Progenitor cell of endocrine pancreas (in vitro differentiated cells): ENCODE measurements at places on chromosomes 1 and 21.

DNA sequence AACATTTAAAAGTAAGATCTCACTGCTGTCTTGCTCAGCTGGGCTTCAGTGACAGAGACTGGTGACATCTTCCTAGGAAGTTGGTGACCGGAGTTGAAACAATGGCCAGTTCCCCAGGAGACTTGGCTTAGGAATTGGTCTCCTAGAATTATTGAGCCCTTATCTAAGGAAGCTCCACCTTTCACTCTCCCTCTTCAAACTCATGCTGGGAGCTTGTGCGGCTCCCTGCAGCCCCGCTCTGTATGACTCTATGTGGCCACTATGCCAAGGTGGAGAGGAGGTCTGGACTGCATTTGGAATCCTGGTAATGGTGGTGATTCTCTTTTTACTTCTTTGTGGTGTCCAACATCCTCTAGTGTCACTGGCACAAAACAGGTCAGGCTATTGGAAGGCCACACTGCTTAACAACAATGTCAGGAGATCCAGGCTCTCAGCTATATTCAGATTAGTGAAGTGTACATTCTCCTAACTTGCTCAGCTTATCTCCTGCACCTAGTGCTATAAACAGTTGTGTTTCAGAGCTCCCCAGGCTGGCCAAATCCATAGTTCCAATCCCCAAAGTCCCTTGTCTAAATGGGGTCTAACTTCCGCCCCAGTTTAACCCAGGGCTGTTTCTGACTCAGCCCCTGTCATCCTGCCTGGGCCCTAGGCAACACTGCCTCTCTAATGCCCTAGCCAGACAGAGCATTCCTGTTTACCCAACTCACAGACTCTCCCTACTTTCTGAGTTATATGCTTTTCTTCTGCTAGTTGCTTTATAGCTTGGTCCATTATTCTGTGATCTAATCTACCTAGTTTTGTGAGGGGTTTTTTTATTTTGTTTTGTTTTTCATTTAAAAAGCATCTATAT is 18.3 kb downstream of the ATP2B4 start:
- H3K27ac ChIP-seq = no peak overlapping the region
- peaks cover 20% of the 10 kb centered on the region for H3K4me1 ChIP-seq
- H3K36me3 ChIP-seq = peaks cover 2% of the 10 kb centered on the region
- no peak for DNase-seq

- no peak overlapping the region for H3K27ac ChIP-seq
- no peaks in the 10 kb centered on the region for H3K27me3 ChIP-seq
- no peak overlapping the region for H3K4me3 ChIP-seq
Observed at GRCh38 chr21:31455506-31455905, 111.4 kb upstream of the TIAM1 start.

- no peaks in the 10 kb centered on the region for H3K4me1 ChIP-seq
- H3K36me3 ChIP-seq = peaks cover 29% of the 10 kb centered on the region
- H3K4me3 ChIP-seq = no peak overlapping the region
- H3K27ac ChIP-seq = no peak overlapping the region
- no peaks in the 10 kb centered on the region for H3K27me3 ChIP-seq
Observed at GRCh38 chr1:201139306-201139705, 12.3 kb upstream of the ASCL5 start.

DNA sequence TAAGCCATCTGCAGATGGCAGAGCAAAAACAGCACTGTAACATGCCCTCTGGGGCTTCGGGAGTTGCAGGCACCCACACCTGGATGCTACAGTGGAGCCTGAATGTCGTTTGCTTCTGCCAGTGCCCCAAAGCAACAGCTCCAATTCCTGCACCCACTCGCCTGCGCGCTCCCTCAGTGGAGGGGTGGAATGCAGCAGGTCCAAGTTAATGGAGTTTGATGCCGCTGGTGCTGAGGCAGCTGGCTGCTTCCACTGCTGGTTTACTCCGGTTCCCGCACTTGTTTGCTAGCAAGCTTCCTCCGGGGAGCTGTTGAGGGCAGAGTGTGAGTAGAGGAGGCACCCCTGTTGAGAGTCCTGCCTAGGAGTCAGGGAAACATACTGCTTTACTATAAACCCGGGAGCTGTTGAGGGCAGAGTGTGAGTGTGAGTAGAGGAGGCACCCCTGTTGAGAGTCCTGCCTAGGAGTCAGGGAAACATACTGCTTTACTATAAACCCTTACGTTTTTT is 584.0 kb upstream of the TMPRSS15 start:
- H3K4me1 ChIP-seq = no peaks in the 10 kb centered on the region
- H3K27ac ChIP-seq = no peak overlapping the region
- DNase-seq = no peak
- no peaks in the 10 kb centered on the region for H3K27me3 ChIP-seq

DNA sequence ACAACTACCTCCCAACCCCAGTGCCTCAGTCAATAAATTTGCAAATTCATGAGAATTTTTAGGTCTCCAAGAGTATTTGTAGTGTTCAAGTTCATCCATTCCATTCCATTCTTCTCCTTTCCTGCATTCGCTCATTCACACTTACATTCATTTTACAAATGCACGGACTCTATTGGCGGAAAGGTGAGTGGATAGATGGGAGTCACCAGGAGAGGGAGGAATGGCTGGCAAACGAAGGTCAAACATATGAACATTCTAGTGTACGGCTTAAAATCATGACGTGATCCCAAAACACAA is 2.5 kb downstream of the LORICRIN start:
- DNase-seq = no peak
- no peak overlapping the region for H3K27ac ChIP-seq
- peaks cover 4% of the 10 kb centered on the region for H3K4me1 ChIP-seq
- peaks cover 80% of the 10 kb centered on the region for H3K27me3 ChIP-seq
- H3K4me3 ChIP-seq = peak overlapping the region; percentile 67

- no peaks in the 10 kb centered on the region for H3K27me3 ChIP-seq
- DNase-seq = no peak
- peak overlapping the region; percentile 97 for H3K4me3 ChIP-seq
- H3K36me3 ChIP-seq = no peaks in the 10 kb centered on the region
Observed at GRCh38 chr1:17052641-17053040, 1.2 kb downstream of the SDHB start.

GRCh38 chr1:19374083-19374801 is 62.1 kb downstream of the SLC66A1 start:
- peaks cover 16% of the 10 kb centered on the region for H3K36me3 ChIP-seq
- peak; percentile 30 for DNase-seq
- H3K27ac ChIP-seq = no peak overlapping the region

- H3K4me1 ChIP-seq = no peaks in the 10 kb centered on the region
- no peak overlapping the region for H3K4me3 ChIP-seq
- H3K36me3 ChIP-seq = peaks cover 2% of the 10 kb centered on the region
- H3K27ac ChIP-seq = no peak overlapping the region
- no peaks in the 10 kb centered on the region for H3K27me3 ChIP-seq
Observed at GRCh38 chr21:17709266-17709611, 96.5 kb upstream of the BTG3 start.

- H3K27me3 ChIP-seq = no peaks in the 10 kb centered on the region
- H3K27ac ChIP-seq = no peak overlapping the region
- H3K4me3 ChIP-seq = no peak overlapping the region
- no peaks in the 10 kb centered on the region for H3K4me1 ChIP-seq
- no peak for DNase-seq
Observed at GRCh38 chr1:103516283-103516682, 9.2 kb upstream of the RNPC3 start.

GRCh38 chr1:172140072-172140471 is 280.4 kb upstream of the C1orf105 start:
- H3K4me1 ChIP-seq = peaks cover 26% of the 10 kb centered on the region
- H3K27ac ChIP-seq = no peak overlapping the region
- H3K4me3 ChIP-seq = no peak overlapping the region
- H3K36me3 ChIP-seq = no peaks in the 10 kb centered on the region
- DNase-seq = no peak
- no peaks in the 10 kb centered on the region for H3K27me3 ChIP-seq

DNA sequence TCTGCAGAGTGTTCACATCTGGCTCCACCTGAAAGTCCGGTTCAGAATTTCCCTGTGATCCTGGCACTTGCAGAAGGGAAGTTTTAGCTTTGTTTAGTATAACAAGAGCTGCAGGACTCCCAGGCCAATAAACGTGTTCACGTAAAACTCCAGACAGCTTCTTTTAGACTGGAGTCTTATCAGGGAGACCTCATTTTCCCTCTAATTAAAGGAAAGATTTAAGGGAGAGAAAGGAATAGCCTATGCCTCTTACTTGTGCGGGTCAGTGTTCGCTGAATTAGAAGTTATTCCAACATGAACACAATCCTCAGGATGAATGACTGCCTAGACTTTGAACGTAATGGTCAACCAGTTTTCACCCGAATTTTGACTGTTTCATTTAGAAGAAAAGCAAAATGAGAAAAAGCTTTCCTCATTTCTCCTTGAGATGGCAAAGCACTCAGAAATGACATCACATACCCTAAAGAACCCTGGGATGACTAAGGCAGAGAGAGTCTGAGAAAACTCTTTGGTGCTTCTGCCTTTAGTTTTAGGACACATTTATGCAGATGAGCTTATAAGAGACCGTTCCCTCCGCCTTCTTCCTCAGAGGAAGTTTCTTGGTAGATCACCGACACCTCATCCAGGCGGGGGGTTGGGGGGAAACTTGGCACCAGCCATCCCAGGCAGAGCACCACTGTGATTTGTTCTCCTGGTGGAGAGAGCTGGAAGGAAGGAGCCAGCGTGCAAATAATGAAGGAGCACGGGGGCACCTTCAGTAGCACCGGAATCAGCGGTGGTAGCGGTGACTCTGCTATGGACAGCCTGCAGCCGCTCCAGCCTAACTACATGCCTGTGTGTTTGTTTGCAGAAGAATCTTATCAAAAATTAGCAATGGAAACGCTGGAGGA is 202.1 kb upstream of the SGIP1 start:
- H3K4me3 ChIP-seq = peak overlapping the region; percentile 66
- peaks cover 13% of the 10 kb centered on the region for H3K4me1 ChIP-seq
- DNase-seq = no peak
- peaks cover 54% of the 10 kb centered on the region for H3K27me3 ChIP-seq

GRCh38 chr1:86197206-86197855 is 40.8 kb upstream of the COL24A1 start:
- H3K4me1 ChIP-seq = peaks cover 15% of the 10 kb centered on the region
- no peak overlapping the region for H3K4me3 ChIP-seq
- no peak for DNase-seq

DNA sequence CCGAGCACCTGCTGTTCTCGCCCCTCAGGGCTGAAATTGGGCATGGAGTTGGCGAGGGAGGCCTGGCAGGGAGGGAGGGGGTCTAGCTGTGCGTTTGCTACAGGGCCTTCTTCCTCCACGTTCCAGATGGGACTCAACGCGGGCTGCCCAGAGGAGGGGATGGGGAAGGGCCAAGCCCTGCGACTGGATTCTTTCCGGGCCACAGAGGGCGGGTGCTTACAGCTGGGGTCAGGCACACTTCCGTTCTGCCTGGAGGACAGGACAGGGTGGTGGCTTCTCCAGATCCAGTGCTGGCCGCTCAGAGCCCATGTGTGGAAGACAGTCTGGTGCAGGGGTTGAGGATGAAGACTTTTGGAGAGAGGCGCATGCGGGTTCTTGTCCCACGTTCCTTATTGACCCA is 90.0 kb downstream of the EDEM3 start:
- no peak overlapping the region for H3K4me3 ChIP-seq
- H3K27me3 ChIP-seq = peaks cover 35% of the 10 kb centered on the region
- no peak for DNase-seq
- peaks cover 15% of the 10 kb centered on the region for H3K4me1 ChIP-seq

DNA sequence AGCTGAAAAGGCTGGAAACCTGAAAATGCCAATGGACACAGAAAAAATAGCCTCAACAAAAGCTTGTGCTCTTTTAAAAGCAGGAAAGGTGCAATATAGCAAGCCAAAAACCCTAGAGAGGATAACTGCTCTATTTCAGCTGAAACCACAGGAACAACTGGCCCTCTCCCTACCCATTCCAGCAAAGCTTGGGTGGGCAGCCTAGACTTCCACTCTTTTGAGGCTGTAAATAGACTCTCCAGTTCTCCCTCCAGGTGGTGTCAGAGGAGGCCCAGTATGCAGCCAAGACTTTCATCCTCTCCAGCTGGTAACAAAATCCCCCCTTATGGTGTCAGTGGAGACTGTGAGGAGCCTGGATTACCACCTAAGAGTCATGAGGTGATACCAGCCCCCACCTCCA is 206.9 kb upstream of the PLD5 start:
- H3K4me1 ChIP-seq = peaks cover 4% of the 10 kb centered on the region
- no peak overlapping the region for H3K27ac ChIP-seq
- H3K36me3 ChIP-seq = no peaks in the 10 kb centered on the region
- no peak for DNase-seq

DNA sequence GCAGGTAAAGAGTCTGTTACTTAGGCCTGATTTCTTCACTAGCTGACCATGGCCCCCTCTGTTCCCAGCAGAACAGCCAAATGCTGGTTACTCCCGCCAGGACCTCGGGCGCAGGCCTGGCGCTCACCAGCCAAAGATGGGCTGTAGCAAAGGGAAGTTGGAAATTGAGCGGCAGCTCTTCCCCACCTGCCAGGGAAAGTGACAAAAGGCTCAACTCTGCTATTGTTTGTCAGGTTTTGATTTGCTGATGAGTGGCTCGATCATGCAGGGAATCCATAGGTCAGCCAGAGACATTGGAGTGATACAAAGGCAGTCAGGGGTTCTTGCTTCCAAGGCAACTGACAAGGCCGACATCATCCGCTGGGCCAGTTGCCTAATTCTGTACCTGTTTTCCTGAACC is 120.1 kb downstream of the ASTN1 start:
- no peaks in the 10 kb centered on the region for H3K36me3 ChIP-seq
- H3K27me3 ChIP-seq = peaks cover 38% of the 10 kb centered on the region
- no peak overlapping the region for H3K27ac ChIP-seq
- DNase-seq = no peak
- H3K4me3 ChIP-seq = no peak overlapping the region
- no peaks in the 10 kb centered on the region for H3K4me1 ChIP-seq

- no peak for DNase-seq
- no peaks in the 10 kb centered on the region for H3K36me3 ChIP-seq
- peak overlapping the region; percentile 92 for H3K27ac ChIP-seq
- no peak overlapping the region for H3K4me3 ChIP-seq
Observed at GRCh38 chr1:234925440-234926263, 203.0 kb downstream of the TOMM20 start.

DNA sequence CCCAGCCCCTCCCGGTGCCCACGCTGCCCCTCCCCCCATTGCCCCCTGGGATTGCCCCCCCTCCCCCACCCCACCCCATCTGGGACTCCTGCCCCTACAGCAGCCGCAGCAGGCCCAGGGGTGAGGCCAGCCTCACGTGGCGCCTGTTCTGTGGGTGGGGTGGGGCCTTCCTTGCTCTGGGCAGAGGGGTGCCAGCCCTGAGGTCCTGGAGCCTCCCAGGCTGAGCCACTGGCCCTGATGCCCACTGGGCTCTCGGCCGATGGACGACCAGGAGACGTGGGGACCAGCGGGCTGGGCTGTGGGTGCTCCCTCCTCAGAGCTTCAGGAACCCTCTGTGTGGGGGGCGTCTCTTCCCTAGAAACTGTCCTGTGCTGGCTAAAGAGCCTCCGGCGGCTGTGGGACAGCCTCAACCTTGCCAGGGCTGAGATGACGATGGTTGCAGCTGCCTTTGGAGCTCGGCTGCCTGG is 5.8 kb upstream of the C1orf159 start:
- no peaks in the 10 kb centered on the region for H3K36me3 ChIP-seq
- no peak for DNase-seq
- H3K4me3 ChIP-seq = no peak overlapping the region
- H3K27ac ChIP-seq = no peak overlapping the region

DNA sequence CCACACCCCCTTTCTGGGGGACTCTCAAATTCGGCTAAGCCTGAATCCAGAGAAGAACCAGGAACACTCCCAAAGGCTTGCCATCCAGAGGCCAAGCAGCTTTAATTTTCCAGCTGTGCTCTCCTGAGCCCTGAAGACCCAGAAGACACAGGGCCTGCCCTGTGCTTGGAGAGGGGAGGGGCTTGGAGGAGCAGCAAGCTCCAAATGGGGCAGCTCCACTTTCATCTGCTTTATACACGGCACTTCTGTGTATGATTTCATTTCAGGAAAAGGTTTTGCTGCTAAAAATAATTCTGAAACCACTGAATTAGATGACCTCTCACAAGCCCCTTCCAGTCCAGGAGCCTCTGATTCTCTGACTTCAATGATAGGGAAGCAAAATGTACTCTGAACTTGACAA is 39.2 kb upstream of the CTTNBP2NL start:
- DNase-seq = no peak
- peaks cover 23% of the 10 kb centered on the region for H3K27me3 ChIP-seq
- no peak overlapping the region for H3K27ac ChIP-seq
